H54 (cell line): ENCODE measurements at places on chromosomes 6 and 20.

- DNase-seq: no peak
These were observed 69.6 kb downstream of the TMEM242 start for GRCh38 chr6:157253699-157254098.

DNA sequence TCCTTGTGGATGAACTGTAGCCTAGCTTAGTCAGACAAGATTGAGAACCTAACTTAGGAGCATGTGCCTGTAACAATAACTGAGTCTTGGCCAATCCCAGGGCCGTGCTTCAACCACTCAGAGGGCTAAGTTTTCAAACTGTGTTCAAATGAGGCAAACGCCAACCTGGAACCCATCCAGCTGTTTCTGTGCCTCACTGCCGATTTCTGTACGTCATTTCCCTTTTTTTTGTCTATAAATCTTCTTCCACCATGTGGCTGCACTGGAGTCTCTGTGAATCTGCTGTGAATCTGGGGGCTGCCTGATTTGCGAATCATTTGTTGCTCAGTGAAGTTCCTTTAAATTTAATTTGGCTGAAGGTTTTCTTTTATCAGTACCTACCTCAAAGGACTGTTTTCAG is 115.0 kb upstream of the CHD6 start:
- no peak for DNase-seq

GRCh38 chr6:109039795-109040194 is 54.9 kb downstream of the SESN1 start:
- no peak for DNase-seq

DNA sequence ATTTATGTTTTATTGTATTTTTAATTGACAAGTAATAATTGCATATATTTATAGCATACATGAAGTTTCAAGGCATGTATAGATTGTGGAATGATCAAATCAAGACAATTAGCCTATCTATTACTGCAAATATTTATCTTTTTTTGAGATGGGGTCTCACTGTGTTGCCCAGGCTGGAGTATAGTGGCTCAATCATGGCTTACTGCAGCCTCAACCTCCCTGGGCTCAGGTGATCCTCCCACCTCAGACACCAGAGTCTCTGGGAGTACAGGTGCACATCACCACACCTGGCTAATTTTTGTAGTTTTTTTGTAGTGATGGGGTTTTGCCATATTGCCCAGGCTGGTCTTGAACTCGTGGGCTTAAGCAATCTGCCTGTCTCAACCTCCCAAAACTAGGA is 16.2 kb upstream of the FUCA2 start:
- no peak for DNase-seq

DNA sequence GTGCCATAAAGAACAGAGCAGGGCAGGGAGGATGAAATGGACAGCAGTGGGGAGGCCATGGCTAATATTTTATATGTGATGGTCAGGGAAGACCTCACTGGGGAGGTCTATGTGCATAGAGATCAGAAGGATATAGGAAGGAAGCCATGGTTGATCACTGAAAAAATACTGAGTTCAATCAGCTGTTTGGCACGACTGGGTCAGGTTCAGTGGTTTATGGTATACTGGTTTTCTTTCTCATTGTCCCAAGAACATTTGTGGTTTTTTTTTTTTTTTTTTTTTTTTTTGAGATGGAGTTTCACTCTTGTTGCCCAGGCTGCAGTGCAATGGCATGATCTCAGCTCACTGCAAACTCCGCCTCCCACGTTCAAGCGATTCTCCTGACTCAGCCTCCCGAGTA is 78.3 kb upstream of the TIAM2 start:
- no peak for DNase-seq

GRCh38 chr6:152096863-152097496 is 289.5 kb downstream of the ESR1 start:
- no peak for DNase-seq

DNA sequence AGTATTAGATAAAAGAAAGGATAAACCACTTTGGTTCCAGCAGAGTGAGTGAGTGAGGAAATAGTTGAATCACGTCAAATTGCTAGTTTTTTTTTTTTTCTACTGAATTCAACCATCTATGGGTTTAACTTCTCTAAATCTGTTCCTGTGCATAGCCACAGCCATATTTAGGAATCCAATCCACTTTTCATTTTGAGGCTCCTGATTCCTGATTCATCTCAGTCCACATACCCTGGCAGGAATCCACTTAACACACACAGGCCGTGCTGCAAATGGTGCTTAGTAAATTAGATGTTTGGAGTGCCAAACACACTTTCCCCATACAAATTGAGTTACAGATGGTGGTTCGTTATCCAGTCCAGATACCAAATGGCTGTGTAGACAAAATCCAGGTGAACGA is 220.3 kb downstream of the ALDH8A1 start:
- DNase-seq: no peak

DNA sequence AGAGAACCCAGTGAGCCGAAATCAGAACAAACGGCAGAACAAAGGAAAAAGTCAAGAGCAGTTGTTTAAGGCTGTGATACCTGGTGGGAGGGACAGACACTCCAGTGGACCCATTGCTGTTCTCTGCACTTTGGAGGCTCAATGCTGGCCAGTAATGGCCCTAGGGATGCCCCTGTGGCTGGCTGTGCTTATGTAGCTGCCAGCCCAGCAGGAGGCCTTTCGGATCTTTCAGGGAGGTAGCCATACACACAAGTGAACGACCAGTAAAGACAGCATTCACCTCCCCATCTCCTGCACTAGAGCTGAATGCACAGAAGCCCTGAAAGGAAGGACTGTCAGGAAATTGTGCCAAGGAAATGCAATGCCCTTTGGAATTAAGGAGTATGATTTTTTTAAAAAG is 34.3 kb downstream of the GPLD1 start:
- DNase-seq: no peak

DNA sequence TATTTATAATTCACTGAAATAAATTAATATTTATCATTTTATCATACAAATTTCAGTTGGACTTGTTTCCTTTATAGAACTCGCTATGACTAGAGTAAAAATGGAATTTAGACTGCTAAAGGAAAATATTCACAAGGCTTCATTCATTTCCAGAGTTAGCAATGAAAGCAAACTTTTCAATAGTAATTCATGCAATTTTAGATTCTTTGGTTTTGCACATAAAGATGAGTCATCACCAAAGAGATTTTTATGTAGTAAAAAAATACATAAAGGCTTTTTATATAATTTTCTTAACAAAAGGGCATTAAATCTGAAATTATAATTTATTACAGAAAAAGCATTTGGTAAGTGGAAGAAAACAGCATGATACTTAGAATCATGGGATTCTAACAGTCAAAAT is 37.2 kb upstream of the STXBP5 start:
- DNase-seq: no peak

DNA sequence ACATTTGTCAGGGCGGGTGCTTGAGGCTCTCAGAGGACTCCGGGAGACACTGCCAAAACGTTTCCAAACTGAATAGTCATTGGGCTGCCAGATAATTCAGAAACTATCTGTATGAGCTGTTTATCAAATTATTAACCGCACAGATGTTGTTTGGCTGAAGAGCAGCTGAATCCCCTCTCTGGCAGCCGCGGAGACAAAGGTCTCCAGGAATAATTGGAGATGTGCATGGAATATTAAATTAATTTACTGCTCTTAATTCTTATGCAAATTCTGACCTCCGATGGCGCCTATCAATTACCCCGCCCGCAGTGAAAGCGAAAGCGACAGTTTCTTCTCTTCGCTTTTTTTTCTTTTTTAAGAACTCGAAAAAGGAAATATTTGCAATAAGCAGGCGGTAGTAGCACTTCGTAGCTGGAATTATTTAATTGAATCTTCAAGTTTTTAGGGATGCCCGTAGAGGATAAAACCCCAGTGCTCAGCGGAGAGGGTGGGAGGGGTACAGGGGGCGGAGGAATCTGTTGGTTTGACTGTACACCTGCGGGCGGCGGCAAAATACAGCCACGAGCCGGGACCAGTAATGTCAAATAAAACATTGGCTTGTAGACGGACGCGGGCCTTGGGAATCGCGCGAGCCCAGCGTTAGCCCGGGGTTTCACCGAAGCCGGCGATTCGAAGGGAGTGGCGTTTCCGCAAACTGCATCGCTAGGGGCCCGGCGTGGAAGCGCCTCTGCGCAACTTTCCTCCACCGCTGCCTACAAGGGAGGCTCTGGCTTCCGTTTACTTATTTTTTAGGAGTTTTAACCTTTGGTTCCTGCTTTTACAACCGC is 6.2 kb downstream of the LINC00237 start:
- no peak for DNase-seq

- no peak for DNase-seq
These were observed 45.9 kb upstream of the PLN start for GRCh38 chr6:118502169-118502568.

DNA sequence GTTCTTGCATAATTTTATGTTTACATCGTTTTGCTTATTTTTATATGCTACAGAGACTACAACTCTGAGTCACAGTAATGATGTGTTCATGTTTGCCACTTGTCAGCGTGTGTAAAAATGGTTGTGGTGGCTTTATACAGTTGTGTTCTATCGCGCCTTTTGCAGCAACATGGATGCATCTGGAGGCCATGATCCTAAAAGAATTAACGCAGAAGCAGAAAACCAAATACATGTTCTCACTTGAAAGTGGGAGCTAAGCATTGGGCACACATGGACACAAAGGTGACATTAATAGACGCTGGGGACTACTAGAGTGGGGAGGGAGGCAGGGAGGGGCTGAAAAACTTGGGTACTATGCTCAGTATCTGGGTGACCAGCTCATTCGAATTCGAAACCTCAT is 996 bp upstream of the SEC23B start:
- no peak for DNase-seq

DNA sequence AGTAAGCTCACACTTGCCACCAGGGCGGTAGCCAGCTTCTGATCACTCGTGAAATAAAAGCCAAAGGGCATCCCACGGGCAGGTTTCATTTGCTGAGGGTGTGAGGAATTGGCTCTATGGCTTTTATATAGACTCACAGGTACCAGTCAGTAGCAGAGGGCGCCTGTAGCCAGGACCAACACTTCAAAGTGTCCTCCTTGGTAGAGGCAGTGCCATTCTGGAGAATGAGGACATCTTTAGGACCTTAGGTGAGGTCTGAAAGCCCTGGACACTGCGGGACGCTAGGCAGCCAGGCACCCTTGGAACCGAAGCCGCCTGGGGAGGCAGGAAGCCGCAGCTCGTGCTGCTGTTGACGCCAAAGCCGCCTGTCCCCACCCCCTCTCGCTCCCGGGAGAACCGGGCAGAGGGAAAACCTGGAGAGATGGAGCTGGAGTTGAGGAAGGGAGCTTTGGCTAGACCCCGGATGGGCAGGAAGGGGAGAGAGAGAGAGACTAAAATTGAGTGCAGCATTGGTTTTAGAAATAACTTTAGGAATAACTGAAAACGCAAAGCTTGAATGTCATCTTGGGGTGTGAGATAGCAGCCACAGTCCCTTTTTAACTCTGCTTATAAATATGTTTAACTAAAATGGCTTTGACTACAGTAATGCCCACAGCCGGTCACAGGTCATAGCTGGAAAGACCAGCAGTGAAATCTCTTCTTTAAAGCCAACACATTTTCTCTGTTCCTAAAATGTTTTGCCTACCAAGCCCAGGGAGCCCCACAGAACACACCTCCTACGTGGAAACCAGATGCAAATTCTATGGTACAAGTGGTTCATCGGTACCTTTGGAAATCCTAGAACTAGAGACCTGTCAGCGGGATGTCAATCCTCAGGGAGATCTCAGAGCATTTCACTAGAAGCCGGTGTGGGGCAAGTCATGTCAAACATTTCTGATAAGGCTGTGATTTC is 128.5 kb upstream of the CDYL start:
- peak; percentile 71 for DNase-seq
